ENCODE measurements at places on chromosomes 4 and X. TPM values are rescaled to one million over a fixed set of nuclear protein-coding genes. Genes with fewer than 3 reads are reported as not detected.

GRCh38 chr4:148124512-148124911, 317.7 kb downstream of the NR3C2 start:
- no peak for DNase-seq

- no peak for DNase-seq
Observed at GRCh38 chr4:145196747-145197146, 16.4 kb upstream of the OTUD4 start.

DNA sequence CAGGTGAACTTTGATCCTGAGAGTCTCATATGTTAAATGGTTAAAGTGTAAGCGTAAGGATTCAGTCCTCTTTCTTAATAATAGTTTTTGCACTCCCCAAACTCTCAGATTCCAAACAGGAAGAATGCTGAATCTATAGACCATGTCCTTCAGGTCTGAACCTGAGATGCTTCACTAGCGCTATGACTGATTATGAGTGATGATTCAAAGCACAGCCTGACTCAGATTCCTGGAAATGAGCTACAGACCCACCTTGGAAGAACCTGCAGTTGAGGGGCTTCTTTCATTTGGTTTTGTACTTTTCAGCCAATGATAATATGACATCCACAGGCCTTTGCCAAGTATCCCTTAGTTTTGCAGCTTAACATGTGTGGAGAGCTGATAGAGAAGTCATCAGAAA, 1.4 kb downstream of the EDNRA start:
- DNase-seq = no peak

GRCh38 chrX:12685541-12685940, 105.7 kb upstream of the PRPS2 start:
- DNase-seq = no peak

DNA sequence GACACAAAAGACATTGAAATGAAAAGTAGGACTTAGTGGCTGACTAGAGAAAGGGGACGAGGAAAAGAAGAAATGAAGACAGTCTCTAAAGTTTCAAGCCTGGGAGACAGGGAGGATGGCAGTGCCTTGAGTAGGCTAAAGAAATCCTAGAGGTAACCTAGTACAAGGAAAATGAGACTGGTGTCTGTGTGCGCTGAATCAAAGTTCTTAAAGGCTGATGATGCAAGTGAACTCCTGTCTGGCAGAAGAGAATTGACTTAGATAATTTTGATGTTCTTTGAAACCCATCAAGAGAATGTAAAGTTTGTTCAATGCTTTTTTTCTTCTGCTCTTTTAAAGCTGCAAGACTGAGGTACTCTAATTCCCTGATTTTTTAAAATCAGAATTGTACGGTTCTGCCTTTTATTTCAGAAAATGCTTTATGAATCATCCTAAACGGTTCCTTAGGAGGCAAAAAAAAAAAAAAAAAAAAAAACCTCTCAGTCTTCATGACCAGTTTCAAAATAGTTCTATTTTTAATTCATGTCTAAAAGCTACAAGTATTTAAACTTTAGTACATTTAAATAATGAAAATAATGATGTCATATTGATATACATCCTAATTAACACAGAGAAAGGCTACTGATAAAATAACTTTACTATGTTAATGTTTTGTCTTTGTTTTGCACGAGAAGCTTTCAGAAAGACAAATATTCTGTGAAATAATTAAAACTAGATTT, 189.8 kb downstream of the PPP3CA start:
- no peak for DNase-seq

GRCh38 chr4:91751961-91752360, 551.8 kb upstream of the GRID2 start:
- DNase-seq = no peak

DNA sequence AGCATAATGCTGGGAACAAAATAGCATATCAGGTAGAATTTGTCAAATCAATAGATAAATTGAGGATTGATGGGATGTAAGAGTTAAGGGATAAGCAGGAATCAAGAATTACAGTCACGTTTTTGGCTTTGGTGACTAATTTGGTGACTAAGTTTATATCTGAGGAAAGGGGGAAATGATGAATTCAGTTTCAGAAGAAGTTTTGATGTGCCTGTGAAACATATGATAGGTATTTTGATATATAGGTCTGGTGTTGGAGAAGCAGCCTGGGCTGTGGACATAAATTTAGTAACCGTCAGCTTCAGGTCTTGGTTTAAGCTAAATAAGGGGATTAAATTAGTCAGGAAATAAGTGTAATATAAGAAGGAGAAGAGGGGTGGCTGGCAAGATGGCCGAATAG, 79.0 kb upstream of the EDA2R start:
- no peak for DNase-seq

- DNase-seq = no peak
Observed at GRCh38 chr4:116603096-116603495, 482.3 kb downstream of the TRAM1L1 start.

DNA sequence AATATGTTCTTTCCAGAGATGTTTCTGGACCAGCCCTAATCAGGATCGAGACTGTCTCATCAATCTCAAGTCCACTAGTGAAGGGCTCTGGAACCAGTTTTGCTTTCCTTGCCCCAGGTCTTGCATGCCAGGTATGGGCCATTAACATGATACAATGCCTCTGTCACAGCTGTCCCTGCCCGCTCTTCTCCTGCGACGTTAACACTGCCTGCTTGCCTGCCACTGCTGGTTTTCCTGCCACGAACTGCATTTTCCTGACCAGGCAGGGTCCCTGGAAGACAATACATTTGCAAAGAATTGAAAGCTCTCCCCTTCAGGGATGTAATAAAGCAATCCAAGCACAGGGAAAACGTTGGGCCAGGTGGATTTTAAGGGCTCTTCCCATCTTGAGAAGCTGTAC, 200.3 kb downstream of the MID1 start:
- DNase-seq = no peak

GRCh38 chrX:38356401-38356800, 4.0 kb downstream of the OTC start:
- no peak for DNase-seq

GRCh38 chrX:109301177-109301576, 180.7 kb downstream of the GUCY2F start:
- no peak for DNase-seq

- DNase-seq = no peak
Observed at GRCh38 chrX:14013054-14013453, 16.6 kb downstream of the GEMIN8 start.

The TMEM156 gene
- 3.7 TPM for polyA plus RNA-seq

The PARM1 gene
- 48.2 TPM for polyA plus RNA-seq

The LGI2 gene
- polyA plus RNA-seq = 26.1 TPM

The RIPPLY1 gene
- 3.8 TPM for polyA plus RNA-seq

The CYTL1 gene
- 10.1 TPM for polyA plus RNA-seq

The GUCY1B1 gene
- 77.0 TPM for polyA plus RNA-seq

All from left renal cortex interstitium (tissue), 4 donors.